Fibroblast of lung (primary cell): ENCODE measurements at places on chromosomes 13 and 19. TPM values are rescaled to one million over a fixed set of nuclear protein-coding genes. Genes with fewer than 3 reads are reported as not detected.

ARHGEF7 gene
- total RNA-seq: 33.6 and 42.8 TPM in 2 replicates

IZUMO4 gene
- 0.26 and 1.3 TPM in 2 replicates for total RNA-seq

FLT3 gene
- total RNA-seq: not detected in 2 replicates

SLC6A16 gene
- total RNA-seq: under 0.01 TPM in 2 replicates

ACER1 gene
- not detected in 2 replicates for total RNA-seq

CNFN gene
- total RNA-seq: not detected in 2 replicates

COQ8B gene
- total RNA-seq: 28.0 and 43.4 TPM in 2 replicates

IL4I1 gene
- 1.2 and 1.5 TPM in 2 replicates for total RNA-seq

KL gene
- total RNA-seq: under 0.01 and 0.17 TPM in 2 replicates

MUC16 gene
- not detected in 2 replicates for total RNA-seq

ZNF578 gene
- total RNA-seq: 5.1 and 9.6 TPM in 2 replicates

ZNF709 gene
- 3.6 and 4.8 TPM in 2 replicates for total RNA-seq

DNA sequence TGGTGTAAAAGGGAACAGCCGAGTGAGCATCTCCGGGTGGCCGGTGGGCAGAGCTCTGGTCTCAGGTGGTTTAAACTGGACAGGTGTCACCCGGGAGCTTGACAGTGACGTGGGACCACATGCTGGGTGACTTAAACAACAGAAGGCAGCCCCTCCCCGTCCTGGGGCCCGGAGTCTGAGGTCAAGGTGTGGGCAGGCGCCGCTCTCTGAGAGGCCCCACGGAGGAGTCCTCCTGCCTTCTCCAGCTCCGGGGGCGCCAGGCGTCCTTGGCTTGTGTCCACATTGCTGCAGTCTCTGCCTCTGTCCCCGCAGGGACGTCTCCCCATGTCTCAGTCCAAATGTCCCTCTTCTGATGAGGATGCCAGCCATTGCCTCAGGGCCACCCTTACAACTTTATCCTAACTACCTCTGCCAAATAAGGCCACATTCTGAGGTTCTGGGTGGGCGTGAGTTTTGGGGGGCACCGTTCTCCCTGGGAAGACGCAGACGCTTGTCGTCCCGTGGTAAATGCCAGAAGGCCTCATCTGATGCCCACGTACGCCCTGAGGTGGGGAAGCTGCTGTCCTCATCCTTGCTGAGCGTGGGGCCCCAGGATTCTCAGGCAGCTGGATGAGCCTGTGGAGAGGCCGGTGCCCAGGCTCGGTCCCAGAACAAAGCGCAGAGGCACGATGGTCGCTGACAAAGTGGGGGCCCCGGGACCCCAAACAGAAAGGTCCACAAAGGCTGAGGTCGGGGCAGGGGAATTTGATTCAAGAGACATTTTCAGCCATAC is 12.9 kb downstream of the GZMM start:
- DNase-seq: no peak

- no peak for DNase-seq
These were observed 34.6 kb downstream of the DOT1L start for GRCh38 chr19:2198317-2198716.

DNA sequence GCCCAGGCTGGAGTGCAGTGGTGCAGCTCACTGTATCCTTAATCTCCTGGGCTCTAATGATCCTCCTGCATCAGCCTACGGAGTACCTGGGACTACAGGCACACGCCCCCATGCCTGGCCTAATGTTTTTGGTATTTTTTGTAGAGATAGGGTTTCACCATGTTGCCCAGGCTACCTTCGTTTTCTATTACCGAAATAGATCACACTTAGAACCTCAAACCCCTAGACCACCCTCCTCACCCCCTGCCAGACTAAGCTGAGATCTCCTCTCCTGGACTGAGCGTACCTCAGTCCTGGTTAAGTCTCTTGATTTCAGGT is 391 bp downstream of the KLF1 start:
- no peak for DNase-seq

DNA sequence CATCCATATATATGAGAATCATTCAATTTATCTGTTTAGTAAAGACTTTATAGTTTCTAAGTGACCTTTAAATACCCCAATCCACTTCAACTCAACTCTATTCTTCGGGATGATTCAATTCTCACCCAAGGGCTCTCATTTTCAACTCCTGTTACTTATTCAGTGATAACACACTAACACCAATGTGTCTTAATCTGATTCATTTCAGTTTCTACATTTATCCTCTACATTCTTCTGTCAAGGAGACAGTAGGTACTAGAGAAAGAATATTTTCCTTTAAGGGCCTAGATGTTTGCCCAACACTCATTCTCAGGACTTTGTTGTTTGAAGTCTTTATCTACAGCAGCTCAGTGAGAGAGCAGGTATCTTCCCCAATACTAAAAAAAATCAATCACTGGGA is 7.1 kb downstream of the ARGLU1 start:
- DNase-seq: no peak

DNA sequence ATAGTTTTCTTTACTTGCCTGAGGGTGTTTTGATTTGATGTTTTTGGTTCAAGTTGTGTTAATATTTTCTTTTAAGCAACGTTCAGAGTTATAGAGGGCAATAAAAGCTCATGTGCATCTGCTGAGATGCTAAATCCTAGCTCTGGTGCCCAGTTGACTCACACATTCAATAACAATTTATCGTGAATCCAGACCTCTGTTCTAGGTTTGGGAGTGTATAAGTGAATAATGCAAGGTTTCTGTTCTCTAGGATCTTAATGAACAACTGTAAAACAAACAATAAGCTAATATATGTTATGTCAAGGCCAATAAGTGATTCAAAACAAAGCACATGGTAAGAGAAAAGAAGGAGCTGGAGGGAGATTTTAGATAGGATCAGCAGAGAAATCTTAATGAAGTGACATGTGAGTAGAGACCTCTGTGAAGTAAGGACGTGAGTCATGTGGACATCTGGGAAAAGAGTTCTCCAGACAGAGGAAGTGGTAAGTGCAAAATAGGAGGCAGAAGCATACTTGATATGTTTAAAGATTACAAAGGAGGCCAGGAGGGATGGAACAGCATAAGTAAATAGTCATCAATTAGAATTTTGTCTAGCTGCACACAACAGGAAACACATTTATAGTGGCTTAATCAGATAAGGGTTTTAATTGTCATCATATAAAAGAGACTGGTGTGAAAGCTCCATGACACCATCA is 278.5 kb upstream of the HTR2A start:
- peak; percentile 96 for DNase-seq

DNA sequence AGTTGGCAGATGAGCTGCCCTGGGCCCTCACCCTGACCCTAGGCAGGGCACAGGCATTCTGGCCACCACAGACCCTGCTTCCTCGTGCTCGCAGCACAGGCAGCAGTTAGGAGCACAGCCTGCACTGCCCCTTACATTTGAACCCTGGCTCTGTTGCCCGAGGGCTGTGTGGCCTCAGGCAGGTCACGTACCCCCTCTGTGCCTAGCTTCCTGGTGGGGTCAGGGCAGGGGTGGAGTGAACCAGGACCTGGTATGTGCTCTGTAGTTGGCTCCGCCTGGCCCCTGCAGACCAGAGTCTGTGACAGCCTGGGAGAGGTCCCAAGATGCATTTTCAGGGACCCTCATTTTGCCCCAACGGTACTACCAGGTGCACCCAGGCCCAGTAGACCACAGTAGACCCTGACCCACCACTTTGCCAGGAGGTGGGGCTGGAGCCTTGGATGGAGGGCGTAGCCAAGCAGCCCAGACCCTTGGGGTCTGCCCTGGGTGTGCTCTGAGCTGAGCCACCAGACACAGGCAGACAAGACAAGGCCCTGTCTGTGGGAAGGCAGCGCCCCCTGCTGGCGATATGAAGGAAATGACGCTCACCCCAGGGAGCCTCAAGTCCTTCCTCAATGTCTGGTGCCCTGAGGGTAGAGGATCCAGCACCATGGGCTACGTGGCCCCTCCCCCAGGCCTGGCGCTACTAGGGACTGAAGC is 9.1 kb downstream of the LYL1 start:
- DNase-seq: peak; percentile 80

GRCh38 chr13:102779436-102780159 is 6.0 kb upstream of the TEX30 start:
- DNase-seq: no peak

GRCh38 chr13:111572956-111573761 is 252.7 kb downstream of the TEX29 start:
- DNase-seq: no peak

- DNase-seq: no peak
These were observed 482.2 kb downstream of the SLITRK5 start for GRCh38 chr13:88153353-88153752.

DNA sequence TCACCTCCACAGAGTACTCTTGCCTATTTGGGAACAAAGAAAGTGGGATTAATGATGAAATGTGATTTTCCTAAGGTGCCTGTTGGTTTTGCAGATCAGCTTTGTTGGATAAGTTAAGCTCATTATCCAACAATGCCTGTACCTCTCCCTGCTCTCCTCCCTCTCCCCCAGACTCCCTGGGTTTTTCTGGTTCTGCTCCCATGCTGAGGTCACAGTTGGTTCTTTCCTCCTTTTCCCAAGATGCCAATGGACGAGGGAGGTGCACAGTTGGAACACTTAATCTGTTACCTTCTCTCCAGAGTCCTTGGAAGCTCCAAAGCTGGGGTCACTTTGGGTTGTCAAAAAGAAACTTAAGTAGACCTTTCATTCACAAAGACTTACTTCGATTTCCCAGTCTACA is 1.6 kb downstream of the OXGR1 start:
- no peak for DNase-seq

GRCh38 chr19:290372-291005 is 714 bp downstream of the PLPP2 start:
- DNase-seq: peak; percentile 35

DNA sequence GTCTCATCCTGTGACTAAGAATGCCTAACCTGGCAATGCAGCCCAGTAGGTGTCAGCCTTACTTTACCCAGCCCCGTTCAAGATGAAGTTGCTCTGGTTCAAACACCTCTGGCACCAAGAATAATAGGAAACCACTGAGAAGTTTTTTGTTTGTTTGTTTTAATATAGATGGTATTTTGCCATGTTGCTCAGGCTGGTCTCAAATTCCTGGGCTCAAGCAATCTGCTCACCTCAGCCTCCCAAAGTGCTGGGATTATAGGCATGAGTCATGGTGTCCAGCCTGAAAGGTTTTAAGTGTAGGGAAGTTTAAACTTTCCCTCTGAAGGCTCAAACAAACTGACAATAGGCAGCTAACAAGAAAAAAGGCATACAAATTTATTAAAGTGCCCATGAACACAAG is 51.2 kb upstream of the ABCC4 start:
- DNase-seq: no peak

- peak; percentile 68 for DNase-seq
These were observed 26.2 kb upstream of the WDFY2 start for GRCh38 chr13:51557875-51558612.

- peak; percentile 6 for DNase-seq
These were observed 306.0 kb downstream of the GPC5 start for GRCh38 chr13:91704398-91704797.

- DNase-seq: no peak
These were observed 499.5 kb upstream of the SLITRK6 start for GRCh38 chr13:86298725-86299124.

GRCh38 chr19:49413348-49413747 is 9.9 kb downstream of the PTH2 start:
- DNase-seq: peak; percentile 32

GRCh38 chr13:21812192-21812626 is 141.3 kb downstream of the FGF9 start:
- no peak for DNase-seq

- peak; percentile 32 for DNase-seq
These were observed 17.9 kb upstream of the ZNF175 start for GRCh38 chr19:51552996-51553725.

- DNase-seq: no peak
These were observed 83.9 kb downstream of the LRRC63 start for GRCh38 chr13:46295491-46296114.

GRCh38 chr13:33073338-33073737 is 57.1 kb downstream of the KL start:
- DNase-seq: no peak

DNA sequence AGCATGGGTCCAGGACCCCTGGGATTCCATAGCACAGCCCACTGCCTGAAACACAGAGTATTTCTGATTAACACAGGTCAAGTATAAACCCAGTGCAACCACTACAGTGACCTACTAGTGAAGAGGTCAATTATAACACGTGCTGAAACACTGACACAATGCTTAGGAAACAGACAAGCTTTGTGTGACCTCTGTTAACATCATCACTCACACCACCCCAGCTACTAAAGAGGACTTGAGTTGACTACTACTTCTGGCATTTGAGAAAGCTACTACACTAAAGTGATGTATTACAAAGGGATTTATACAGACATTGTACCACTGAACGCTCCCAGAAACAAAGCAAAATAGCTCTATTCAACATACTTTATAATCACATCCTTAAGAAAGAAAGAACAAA is 1935.9 kb upstream of the PCDH20 start:
- DNase-seq: peak; percentile 43

DNA sequence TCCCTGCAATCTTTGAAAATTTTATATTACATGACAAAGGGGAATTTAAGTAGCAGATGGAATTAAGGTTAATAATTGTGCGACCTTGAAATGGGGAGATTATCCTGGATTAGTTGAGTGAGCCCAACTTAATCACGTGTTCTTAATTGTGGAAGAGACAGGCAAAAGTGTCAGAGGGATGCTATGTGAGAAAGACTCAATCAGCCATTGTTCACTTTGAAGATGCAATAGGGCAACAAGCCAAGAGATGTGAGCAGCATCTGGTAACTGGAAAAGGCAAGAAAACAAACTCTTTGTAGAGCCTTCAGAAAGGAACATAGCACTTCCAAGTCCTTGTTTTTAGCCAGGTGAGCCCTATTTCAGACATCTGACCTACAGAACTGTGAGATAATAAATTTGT is 247.7 kb downstream of the SLITRK1 start:
- DNase-seq: no peak

DNA sequence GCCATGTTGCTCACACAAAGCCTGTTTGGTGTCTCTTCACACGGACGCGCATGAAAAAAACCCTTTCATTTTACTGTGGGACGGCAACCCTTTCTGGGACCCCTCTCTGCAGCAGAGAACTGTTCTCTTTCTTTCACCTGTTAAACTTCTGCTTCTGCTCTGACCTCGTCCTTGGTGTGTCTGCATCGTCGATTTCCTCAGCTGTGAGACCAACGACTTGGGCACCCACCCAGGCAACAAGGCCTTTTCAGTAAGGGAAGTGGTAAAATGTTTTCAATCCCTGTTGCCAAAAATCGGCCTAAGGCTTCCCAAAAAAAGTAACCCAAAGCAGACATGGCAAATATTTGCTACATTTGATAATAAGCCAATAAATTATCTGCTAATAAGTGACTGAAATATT is 515.3 kb downstream of the IRS2 start:
- DNase-seq: no peak

DNA sequence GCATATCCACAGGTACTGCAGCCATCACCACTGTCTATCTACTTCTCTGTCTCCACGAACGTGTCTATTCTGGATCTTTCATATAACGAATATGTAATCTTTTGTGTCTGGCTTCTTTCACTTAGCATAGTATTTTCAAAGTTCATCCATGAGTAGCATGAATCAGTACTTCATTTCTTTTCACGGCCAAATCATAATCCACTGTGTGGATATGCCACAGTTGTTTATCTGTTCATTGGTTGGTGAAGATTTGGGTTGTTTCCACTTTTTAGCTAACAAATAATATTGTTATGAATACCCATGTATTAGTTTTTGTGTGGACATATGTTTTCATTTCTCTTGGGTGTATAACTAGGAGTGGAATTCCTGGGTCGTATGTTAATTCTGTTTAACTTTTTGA is 14.4 kb downstream of the RGCC start:
- no peak for DNase-seq

- DNase-seq: no peak
These were observed 88.0 kb upstream of the FRY start for GRCh38 chr13:31943591-31943990.
